ENCODE measurements at places on chromosomes 4 and X. TPM values are rescaled to one million over a fixed set of nuclear protein-coding genes. Genes with fewer than 3 reads are reported as not detected.

DNA sequence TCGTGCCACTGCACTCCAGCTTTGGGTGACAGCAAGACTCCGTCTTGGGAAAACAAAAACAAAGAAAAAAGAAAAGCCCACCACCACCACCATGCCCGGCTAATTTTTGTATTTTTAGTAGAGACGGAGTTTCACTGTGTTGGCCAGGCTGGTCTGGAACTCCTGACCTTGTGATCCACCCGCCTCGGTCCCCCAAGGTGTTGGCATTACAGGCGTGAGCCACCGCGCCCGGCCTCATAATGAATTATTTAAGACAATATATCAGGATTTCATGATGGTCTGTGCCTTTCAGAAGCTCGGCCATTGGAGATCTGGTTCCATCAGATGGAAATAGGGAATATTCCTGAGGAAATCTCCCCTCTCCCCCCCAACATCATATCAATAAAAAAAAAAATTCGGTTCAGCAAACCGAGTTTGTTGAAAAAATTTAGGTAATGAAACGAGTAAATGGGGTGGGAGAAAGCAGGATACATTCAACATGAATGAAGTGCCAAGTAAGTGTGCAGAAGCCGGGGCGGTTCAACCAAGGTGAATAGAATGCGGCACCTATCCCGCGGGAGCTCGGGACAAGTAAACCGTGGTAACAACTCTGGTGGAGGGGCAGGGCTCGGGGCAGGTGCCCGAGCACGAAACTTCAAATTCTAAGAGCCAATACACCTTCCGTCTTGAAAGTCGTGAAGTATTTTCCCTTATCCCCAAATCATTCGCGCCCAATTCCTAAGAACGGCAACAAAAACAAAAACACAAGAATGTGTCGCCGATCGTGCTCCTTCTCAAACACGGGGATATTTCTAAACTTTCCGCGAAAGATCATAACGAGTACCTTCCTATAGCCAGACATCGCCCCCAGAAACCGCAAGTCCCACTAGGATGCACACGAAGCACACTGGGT lies 773 bp upstream of the TXLNG start:
- no peak for DNase-seq

FUNDC2 gene
- 298 TPM for total RNA-seq

GRCh38 chr4:109973529-109973905 lies 60.8 kb downstream of the EGF start:
- DNase-seq = no peak

DNA sequence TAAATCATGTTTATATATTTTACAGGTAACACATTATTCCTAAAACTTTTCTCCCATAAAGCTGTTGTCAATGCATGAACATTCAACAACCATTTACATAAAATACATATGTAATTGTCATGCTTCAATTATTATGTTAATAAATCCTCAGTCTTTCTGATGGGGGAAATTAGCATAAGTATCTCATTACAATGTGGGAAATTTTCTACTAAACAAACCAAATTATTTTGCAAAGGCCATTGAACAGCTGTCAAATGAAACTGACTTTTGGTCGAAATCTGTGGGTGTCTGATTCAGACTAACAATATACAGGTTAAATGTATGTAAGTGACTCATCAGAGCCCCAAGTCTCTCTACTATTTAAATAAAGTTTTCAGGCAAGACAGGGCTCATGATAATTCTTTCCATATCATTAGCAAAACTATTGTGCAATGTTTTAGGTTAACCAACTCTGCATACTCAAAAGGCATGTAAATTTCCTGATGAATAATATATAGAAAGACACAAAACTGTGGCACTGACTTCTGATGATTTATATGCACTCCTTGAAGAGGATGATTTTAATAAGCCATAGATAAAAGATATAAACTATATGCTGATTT lies 795.3 kb upstream of the AADAT start:
- no peak for DNase-seq

- no peak for DNase-seq
Observed at GRCh38 chr4:145302725-145303124, 122.3 kb upstream of the OTUD4 start.

- DNase-seq = no peak
Observed at GRCh38 chrX:110743679-110744340, 51.8 kb downstream of the CHRDL1 start.

XAGE1B gene
- not detected for total RNA-seq

GRCh38 chr4:105453550-105454205 lies 20.2 kb downstream of the PPA2 start:
- DNase-seq = no peak

GRCh38 chr4:160319221-160319867 lies 1216.5 kb downstream of the RAPGEF2 start:
- DNase-seq = no peak

DCLK2 gene
- 29.4 TPM for total RNA-seq

CT45A10 gene
- total RNA-seq = not detected

GRCh38 chrX:147478899-147479298 lies 432.8 kb upstream of the FMR1 start:
- DNase-seq = no peak

- no peak for DNase-seq
Observed at GRCh38 chr4:185600801-185601434, 65.6 kb upstream of the PDLIM3 start.

GAGE12F gene
- total RNA-seq = not detected

Measured in heart right ventricle (tissue), 16 donors.